ENCODE measurements at places on chromosomes 2 and 18.
A peak's percentile ranks its signal among the peaks of the same experiment; 100 is the strongest.

- no peak for DNase-seq
Observed at GRCh38 chr2:10103179-10103578, 19.4 kb upstream of the RRM2 start.

- DNase-seq, result peak; percentile 37
Observed at GRCh38 chr18:36735130-36735529, 93.7 kb downstream of the TPGS2 start.

GRCh38 chr2:88549616-88550292 lies 77.5 kb downstream of the EIF2AK3 start:
- no peak for DNase-seq

- peak; percentile 6 for DNase-seq
Observed at GRCh38 chr2:98807221-98807620, 76.3 kb upstream of the MGAT4A start.

GRCh38 chr2:11169333-11169732 lies 14.1 kb downstream of the SLC66A3 start:
- no peak for DNase-seq

All from kidney tubule cell (primary cell).